ENCODE measurements at places on chromosomes 13 and 19. TPM values are rescaled to one million over a fixed set of nuclear protein-coding genes. Genes with fewer than 3 reads are reported as not detected.
A peak's percentile ranks its signal among the peaks of the same experiment; 100 is the strongest.

- no peak for DNase-seq
Measured at GRCh38 chr13:111610081-111610480, 289.6 kb downstream of the TEX29 start.

DNA sequence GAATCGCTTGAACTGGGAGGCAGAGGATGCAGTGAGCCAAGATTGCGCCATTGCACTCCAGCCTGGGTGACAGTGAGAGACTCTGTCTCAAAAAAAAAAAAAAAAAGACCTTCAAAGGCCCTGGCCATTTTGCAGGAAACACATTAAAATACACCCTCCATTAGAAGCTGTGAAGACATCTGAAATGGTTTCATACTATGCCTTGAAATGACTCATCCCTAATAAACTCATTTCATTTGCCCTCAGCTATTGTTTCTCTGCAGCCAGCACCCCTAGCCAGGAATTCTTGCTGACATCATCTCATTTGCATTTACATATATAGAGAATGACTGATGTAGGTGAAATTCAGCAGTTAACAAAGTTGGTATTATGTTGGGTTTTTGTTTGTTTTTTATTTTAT is 8.7 kb downstream of the EML2 start:
- DNase-seq: peak; percentile 60

DNA sequence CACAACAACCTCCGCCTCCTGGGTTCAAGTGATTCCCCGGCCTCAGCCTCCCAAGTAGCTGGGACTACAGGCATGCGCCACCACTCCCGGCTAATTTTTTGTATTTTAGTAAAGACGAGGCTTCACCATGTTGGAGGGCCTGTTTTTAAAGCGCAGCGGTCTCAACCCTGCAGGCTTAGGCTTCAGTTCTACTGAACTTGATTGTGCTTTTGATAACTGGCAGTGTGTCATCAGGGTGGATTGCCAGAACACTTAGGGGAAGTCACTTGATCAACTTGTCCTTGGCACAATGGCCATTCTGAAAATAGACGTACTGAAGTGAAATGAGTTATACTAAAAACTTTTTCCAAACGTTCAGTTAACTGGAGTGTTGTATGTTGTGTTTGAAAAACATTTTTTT is 472.2 kb downstream of the KLF5 start:
- no peak for DNase-seq

Gene HIPK4
- total RNA-seq: 0.13 TPM

DNA sequence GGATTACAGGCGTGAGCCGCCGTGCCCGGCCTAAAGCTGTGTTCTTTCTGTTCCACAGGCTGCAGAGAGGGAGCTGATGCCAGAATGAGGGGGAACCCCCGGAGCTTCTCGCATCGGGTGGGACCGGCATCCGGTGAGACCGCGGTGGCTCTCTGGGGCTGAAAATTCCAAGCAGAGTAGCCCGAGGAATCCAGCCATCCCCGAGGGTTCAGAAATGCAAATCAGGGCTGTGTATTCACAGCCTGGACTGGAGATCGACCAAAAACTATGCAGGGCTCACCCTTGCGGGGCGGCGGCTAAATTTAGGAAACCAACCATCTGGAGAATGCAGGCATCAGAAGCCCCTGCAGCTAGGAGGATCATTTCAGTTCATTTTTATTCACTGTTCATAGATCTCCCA is 99.2 kb downstream of the GNG7 start:
- DNase-seq: no peak

GRCh38 chr19:51427201-51427600 is 9.8 kb upstream of the SIGLEC10 start:
- no peak for DNase-seq
